Globus pallidus (tissue), 1 donor: ENCODE measurements at places on chromosomes 3 and 15.

DNA sequence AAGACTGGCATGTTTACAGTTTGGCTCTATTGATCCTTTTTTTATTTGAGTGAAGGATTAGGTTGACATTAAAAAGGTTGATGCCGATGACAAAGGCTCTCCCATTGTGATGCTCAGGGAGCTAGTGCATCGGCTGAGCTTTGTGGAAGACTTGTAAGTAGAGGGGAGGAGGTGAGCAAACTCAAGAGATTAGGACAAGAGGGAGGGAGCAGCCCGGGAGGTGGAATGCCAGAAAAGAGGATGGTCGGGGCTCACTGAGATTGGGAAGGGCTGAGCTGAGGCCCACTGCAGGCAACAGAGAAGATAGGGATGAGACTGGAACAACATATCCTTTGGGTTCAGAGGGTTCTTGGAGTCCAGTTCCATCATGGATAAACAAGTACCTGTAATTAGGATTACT is 26.5 kb upstream of the PSMD6 start:
- DNase-seq: no peak

DNA sequence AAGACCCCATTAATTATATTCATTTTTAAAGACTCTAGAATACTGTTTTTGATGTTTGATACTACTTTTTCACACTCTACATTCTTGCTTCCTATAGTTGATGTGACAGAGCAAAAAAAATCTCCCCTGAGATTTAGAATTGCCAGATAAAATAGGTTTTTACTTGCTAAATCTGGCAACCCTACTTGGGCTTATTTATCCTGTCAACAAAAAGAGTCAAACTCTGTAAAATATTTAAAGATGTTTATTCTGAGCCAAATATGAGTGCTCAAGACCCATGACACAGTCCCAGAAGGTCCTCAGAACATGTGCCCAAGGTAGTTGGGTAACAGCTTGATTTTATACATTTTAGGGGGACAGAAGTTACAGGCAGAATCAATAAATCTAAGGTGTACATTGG is 72.3 kb downstream of the DAPK2 start:
- no peak for DNase-seq

DNA sequence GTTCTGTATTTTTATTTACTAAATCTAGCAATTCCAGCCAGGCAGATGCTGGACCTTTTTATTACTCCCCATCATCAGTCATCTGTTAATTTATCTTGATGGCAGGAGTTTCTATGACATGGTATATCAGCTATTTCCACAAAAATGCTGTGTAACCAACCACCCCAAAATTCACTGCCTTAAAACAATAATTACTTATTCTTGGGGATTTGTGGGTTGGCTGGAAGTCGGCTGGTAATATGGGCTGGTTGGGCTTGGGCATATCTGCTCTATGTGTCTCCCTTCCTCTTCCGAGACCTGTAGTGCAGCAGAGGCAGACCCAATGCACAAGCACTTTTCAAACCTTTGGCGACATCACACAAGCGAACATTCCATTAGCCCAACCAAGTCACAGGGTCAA is 92.1 kb upstream of the UBE2E1 start:
- DNase-seq: no peak

DNA sequence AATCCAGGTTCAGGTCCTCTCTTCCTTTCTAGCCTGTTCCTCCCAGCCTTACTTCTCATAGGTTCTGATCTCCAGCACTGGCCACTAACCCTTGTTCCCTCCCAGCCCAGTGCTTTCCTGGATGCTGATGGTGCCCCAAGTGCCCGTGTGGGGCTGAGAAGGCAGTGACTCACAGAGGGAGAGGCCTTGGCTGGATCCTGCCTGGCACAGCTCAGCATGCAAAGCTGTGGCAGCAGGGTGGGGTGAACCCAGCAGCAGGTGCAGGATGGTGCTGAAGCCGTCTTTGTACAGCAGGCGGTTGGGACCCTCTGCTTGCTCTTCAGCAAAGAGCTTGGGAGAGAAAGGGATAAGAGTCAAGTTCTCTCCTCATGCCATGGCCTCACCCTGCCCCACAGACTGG is 7.6 kb downstream of the LPCAT4 start:
- DNase-seq: no peak

DNA sequence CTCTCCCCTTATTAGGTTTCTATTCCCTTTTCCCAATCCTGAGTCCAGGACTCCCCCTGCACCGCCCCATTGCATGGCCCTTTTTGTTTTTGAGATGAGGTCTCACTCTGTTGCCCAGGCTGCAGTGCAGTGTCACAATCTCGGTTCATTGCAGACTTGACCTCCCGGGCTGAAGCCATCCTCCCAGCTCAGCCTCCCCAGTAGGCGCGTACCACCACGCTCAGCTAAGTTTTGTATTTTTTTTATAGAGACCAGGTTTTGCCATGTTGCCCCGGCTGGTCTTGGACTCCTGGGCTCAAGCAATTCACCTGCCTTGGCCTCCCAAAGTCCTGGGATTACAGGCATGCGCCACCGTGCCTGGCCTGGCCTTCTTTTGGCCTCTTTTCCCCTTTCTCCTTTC is 29.3 kb downstream of the PDIA5 start:
- DNase-seq: no peak
